ENCODE measurements at places on chromosomes 4 and X. TPM values are rescaled to one million over a fixed set of nuclear protein-coding genes. Genes with fewer than 3 reads are reported as not detected.

The TBC1D8B gene
- 14.6 TPM for total RNA-seq

The L1CAM gene
- 10.0 TPM for total RNA-seq

The LIN54 gene
- 11.5 TPM for total RNA-seq

The GLRA3 gene
- total RNA-seq: not detected

The ZFP92 gene
- 0.60 TPM for total RNA-seq

The CDKN2AIP gene
- 19.1 TPM for total RNA-seq

The AFAP1 gene
- 22.7 TPM for total RNA-seq

The EFHC2 gene
- 3.7 TPM for total RNA-seq

The SOX3 gene
- total RNA-seq: not detected

The SOWAHD gene
- total RNA-seq: 4.7 TPM

All from mucosa of gallbladder (tissue), 1 donor.